GM19239 (cell line): ENCODE measurements at places on chromosomes 3 and 15.

GRCh38 chr3:151093905-151094304, 8.4 kb downstream of the MED12L start:
- DNase-seq = no peak

DNA sequence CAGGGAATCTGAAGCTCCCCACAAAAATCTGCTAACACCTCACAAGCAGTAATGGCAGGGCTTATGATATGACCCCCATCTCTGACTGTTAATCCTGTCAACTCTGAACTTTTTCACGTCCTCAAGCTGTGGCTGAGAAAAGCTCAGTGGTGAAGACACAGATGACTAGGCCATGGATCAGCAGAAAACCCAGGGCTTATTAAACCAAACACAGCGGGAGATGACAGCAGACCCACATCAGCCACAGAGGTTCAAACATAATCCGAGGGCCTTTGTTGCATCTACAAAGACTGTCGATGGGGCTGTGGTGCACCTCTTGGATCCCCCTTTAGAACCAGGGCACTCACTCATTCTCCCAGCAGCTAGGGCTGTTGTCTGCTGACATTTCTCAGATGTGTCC, 50.4 kb downstream of the GLB1 start:
- no peak for DNase-seq

DNA sequence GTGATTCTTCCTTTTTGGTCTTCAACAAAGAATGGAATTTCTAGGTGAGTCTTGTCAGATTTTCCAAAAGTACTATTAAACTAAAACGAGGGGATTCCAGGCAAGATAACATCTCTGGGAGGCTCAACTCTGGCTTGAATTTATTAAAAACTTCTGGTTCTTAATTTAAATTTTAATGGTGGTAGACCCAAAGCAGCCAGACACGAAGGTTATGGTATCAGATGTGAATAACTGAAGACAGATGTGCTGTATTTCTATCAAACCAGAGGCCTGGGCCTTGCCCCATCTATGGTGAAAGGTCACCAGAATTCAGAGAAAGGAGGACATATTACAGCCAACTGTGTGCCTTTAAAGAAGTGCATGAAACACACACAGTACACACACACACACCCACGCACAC, 283.2 kb upstream of the ICE2 start:
- no peak for DNase-seq

DNA sequence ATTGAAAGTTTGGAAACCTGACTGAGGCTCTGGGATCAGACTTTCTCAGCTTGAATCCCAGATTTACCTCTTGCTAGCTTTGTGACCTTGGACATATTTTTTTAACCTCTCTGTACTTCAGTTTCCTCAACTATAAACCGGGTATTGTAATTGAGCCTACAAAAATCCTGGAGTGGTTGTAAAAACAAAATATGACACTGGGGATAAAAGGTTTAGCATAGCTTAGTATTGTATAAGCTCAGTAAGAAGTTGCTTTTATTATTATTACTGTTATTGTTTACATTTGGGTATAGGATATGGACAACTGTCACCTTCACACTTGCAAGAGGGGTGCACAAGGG, 21.5 kb downstream of the C2CD4A start:
- no peak for DNase-seq

DNA sequence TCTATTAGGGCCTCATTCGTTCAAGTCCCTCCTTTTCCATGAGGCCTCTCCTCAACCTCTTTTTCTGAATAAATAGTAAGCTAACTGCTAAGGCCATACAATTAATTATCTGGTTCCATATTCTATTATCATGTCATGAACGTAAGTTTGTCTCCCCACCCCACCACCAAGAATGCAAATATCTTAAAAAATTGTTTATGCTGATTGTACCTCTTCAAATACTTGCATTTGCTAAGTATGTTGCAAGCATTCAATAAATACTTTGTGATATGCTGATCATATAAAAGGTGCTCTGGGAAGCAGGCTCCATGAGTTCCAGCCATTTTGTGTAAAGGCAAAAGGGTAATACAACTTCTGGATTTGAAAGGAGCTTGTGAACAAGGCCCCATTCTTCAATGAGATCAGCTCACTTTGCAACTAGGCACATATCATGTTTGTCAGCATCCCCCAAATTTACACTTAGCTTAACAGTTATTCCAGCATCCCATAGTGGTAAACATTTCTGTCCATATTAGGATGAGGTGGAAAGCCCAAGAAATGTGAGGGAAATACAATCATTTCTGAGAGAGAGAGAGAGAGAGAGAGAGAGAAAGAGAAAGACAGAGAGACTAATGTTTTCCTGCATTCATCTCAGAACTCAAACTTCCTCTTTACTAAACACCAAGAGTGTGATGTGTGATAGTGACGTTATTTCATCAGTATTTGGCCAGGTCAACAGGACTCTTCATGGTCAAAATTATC, 33.2 kb downstream of the SLC12A8 start:
- DNase-seq = no peak
